ENCODE measurements at places on chromosomes 7 and 10.

DNA sequence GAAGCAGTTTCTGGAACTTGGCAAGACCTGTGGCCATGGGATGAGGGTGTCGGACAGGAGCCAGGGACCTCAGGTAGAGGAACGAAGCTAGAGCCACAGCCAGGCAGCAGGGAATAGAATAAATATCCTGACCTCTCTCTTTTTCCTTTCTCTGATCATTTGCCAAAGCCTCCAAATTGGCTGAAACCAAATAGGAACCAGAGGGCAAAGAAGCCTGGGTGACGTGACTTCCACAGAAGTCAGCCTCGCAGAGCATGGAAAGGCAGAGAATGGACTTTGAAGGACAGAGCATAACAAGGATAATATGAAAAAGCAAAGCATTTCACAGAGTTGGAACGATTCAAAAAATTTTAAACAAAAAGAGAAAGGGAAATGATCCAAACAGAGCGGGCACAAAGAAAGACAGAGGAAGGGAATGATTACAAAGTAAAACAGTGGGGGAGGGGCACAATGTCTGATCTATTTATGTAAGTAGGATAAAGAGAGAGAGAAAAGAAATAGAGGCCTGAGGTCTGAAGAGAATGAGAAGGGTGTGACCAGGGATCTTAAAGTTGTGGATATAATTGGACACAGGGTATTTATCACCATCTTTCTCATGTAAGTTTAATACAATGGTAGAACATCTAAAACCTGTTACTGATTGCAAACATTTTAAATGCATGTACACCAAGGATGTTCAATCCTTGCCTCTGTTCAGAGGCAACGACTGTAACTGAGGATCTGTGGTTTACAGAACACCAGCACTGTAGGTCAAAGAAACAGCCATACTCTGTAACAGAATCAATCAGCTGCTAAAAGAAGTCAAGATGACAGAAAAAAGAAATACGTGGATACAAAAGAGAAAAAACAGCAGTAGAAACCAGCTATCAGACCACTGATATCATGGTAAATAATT is 4.5 kb upstream of the ZEB1 start:
- DNase-seq: no peak

DNA sequence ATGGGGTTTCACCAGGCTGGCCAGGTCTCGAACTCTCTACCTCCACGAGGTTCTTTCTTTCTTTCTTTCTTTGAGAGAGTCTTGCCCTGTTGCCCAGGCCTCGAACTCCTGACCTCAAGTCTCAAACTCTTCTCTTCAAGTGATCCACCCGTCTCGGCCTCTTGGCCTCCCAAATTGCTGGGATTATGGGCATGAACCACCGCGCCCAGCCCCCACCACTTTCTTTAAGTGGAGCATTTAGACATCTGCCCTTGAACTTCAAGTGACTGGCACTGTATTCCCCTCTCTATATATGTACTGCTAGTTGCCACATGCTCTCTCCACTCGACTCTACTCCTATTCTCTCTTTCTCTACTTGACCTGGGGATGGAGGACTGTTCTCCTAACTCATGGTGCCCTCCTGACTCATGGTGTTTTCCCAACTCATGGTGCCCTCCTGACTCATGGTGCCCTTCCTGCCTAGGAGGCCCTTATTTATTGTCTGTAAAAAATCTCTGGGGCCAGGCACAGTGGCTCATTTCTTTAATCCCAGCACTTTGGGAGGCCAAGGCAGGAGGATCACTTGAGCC is 19.3 kb upstream of the ACHE start:
- no peak for DNase-seq

- DNase-seq: no peak
Measured at GRCh38 chr7:49878627-49879026, 105.2 kb downstream of the VWC2 start.

GRCh38 chr10:35636956-35637355 is 5.1 kb downstream of the FZD8 start:
- DNase-seq: no peak

DNA sequence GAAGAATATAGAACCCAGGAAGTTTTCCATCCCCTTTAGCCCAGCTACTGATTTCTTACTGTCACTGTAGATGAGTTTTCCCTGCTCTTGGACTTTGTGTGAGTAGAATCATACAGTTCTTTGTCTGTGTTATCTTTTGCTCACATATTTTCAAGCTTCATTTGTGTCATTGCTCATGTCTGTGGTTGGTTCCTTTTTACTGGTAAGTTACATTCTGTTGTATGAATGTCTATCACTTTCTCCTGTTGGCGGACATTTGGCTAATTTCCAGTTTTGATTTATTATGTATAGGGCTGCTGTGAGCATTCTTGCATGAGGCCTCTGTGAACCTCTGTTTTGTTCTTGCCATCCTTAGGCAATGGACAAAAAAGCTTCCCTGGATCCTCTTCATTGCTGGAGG is 5.3 kb downstream of the GLRX3 start:
- no peak for DNase-seq

DNA sequence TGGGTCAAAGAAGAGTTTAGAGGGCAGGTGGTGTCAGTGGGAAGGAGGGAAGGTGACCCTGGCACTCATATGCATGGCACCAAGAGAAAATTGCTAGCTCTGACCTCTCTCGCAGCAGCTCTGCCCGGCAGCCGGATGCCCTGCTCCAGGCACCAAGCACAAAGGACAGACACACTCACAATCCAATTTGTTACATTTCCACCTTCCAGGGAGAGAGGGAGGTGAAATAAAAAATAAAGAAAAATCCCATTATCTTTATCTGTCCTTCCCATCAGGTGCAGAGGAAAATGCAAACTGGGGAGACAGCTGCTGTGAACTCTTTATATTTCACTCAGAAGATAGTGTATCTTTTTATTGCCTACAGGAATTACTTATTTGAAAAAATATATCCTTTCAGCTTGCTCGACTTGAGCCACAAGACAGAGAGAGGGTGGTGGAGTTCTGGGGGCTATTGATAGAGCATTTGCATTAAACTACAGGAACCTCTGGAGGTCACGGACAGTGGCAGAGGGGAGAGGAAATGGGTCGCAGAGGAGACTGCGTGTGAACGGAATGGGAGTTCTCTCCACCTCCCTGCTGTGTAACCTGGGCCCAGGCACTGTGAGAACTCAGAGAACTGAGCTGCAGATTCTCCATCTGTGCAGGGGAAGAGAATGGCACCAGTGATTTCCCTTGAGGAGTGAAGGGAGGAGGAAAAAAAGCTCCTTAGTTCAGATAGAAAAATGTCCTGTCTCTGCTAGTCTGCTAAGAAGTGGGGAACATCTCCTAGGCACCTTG is 421.4 kb downstream of the PLXNA4 start:
- no peak for DNase-seq

All from activated CD4-positive, CD25-positive, alpha-beta regulatory T cell treated with anti-CD3 and anti-CD28 coated beads, Interleukin-2, amount 50 U/mL, for 16 hours (primary cell).